Left forelimb (tissue), 1 donor: ENCODE measurements at places on chromosomes 16 and 17.

- no peak for DNase-seq
These were observed 285.2 kb downstream of the CA10 start for GRCh38 chr17:51873302-51873701.

GRCh38 chr16:49596648-49597291 lies 223.2 kb downstream of the C16orf78 start:
- peak; percentile 68 for DNase-seq

GRCh38 chr17:76946111-76946771 lies 78.0 kb downstream of the MGAT5B start:
- no peak for DNase-seq

DNA sequence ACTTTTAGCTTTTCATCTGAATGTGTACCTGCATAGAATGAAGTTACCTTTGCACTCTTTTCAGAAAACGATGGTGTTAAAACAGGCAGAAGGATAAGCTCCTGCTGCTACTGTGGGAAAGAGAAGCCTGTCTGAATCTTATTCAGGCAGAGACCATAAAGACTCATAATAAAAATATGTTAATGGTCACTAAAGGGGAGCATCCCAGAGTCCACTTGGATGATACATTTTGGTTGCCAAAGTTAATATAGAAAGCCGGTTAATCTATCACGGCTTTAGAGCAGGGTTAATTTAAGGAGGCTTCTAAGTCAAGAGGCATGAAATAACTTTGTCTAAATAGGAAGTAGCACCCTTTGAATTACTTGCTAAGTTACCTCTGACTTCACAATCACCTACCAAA lies 2.9 kb downstream of the MARCHF10 start:
- DNase-seq: no peak

DNA sequence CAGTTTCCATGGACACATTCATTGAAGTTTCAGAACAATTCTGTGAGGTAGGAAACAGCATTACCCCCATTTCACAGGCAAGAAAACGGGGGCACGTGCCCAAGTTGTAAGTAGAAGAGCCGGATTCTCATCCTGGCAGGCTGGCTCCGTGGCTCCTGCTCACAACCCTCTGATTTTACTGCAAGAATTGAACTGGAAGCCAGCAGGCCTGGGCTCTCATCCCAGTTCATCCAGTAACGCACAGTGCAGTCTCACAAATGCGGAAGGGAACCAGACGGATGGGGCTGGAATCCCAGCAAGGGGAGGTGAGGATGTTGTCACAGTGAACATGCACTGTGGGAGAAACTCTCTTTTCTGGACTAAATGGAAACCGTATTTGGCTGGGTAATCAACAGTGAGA lies 40.7 kb upstream of the DOC2B start:
- no peak for DNase-seq

DNA sequence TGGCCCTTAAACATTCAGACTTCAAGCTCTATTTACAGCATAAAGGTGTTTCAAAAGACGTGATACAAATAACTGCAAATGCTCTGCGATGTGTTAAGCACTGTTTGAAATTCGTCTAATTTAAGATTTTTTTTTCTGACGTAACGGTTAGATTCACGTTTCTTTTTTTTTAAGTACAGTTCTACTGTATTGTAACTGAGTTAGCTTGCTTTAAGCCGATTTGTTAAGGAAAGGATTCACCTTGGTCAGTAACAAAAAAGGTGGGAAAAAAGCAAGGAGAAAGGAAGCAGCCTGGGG lies 681 bp upstream of the MAPT start:
- no peak for DNase-seq

DNA sequence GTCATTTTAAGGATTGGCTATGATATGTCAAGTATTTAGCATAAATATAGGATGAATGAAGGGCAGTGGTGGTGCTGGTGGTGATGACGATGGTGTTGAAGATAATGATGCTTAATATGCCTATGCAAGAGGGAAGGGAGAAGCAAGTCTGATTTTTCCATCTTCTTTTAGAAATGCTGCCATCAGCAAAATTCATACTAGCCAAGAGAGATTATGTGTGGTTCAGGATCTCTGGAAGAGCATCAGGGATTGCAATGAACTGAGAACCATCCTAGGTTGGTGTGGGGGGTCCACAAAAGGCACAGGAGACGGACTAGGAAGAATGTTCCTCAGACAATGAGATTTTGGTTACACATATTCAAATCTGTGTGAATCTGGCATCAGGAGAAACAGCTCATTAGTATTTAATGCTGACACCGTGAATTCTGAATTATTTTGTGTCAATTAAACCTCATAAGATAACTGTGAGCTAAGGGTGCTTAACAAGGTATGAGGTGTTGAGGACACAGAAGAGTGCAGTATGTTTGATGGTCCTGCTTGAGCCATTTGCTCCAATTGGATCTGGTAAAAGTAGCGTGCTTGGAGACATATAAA lies 1120.8 kb upstream of the GOT2 start:
- no peak for DNase-seq

DNA sequence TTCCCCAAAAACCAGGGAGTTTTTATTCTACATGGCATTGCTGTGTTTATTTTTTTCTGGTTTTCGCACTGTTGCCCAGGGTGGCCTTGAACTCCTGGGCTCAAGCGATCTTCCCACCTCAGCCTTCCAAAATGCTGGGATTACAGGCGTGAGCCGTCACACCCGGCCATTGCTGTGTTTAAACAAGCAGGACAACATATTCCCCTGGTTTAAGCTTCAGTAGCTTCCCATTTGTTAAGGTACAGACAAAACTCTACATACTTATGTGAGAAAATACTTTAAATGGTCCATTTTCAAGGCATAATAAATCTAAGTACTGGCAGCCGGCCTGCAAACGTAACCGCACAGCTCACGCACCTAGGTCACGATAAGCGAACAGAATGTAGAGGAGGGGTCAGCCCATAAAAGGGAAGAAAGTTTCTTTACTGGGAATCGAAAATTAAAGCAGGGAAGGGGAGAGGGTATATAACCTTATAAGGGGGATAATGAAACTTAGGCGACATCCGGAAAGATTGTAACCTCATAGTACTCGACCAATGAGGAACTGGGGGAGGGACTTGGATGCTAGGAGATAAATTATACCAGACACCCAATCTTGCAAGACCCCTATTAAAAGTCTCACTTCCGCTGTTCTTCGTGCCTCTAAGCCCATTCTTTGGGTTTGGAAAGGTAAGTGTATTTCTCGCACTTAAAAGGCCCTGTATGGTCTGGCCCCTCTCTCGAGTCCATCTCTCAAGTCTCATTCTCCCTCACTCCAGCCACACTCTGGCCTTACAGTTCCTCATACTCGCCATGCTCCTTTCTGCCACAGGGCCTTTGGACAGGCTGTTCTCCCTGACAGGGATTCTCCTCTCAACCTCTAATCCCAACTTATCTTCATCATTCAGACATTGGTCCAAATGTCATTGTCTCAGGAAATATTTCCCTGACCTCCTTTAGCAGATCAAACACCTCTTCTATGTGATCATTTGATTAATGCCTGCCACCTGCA lies 59.2 kb downstream of the TEX14 start:
- no peak for DNase-seq

- DNase-seq: peak; percentile 77
These were observed 9.9 kb downstream of the CAPNS2 start for GRCh38 chr16:55576384-55576783.

GRCh38 chr17:11928436-11928835 lies 68.8 kb downstream of the ZNF18 start:
- no peak for DNase-seq

GRCh38 chr16:4664538-4665418 lies 28.6 kb upstream of the NUDT16L1 start:
- DNase-seq: no peak

- DNase-seq: no peak
These were observed 3.6 kb downstream of the SLC43A2 start for GRCh38 chr17:1625053-1625452.

DNA sequence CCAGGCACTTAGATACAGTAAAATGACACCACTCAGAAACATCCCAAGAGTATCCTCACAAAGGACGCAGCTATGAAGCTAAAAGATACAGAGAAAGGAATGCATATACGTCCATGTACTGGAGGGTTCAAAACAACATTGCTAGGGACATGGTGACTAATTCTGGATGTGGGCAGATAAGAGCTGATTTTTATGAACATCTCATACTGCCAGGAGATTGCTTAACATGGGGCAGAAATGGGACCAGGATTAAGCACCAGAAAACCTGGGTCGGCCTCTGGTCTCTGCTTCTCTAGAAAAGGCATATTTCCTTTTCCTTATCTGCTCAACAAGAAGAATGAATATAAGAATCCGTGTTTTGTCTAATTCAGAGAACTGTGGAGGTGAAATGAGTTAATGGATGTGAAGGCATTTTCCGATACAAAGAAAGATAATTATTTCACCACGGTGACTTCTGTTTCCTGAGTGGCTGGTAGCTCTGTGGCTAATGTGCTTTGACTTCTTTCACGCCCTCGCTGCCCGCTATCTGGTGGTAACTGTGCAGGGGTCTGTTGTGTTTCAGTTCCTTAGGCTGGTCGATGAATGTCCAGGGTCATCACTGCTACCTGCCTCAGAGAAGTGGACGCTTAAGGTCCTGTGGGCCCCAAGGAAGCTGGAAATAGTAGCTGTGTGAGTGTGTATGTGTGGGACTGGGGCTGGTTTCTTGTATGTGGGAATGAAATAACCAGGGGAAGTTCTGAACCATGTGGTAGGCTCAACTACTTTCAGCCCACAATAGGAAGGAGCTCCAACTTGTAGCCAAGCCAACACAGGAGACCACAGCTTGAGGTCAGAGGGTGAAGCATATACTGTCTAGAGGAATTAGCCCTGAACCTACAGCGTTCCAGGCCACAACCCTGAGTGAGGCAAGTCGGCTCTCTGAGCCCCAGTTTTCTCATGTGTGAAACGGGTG lies 15.8 kb upstream of the CCL5 start:
- DNase-seq: no peak

DNA sequence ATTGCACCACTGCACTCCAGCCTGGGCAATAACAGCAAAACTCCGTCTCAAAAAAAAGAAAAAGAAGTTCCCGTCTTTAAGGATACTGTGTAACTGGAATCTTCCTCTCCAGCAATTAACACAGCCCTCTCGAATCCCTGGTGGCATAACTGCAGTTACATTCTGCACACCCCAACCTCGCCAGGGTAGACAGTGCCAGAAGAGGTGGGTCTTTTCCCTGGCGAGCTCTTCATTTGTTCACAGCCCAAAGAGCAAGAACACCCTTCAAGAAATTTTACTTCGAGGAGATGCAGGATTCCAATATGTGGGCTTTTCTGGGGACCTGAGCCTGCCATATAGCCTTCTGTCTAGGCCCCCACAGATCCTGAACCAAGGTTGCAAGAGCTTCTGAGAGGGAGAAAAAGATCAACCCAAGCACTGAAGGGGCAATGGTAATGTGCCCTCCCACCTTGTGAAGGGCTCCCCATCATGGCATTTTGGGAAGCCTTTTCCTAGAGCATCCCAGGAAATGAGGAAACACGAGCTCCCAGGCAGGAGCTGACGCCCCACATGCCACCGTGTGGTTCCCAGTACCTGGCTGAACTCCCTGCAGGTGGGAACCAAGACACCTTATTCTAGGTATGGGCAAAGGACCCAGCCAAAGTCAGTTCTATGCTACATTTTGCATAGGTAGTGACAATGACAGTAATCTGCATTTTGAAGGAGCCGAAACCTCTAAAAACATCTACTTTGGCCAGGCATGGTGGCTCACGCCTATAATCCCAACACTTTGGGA lies 26.9 kb downstream of the TK2 start:
- peak; percentile 18 for DNase-seq

DNA sequence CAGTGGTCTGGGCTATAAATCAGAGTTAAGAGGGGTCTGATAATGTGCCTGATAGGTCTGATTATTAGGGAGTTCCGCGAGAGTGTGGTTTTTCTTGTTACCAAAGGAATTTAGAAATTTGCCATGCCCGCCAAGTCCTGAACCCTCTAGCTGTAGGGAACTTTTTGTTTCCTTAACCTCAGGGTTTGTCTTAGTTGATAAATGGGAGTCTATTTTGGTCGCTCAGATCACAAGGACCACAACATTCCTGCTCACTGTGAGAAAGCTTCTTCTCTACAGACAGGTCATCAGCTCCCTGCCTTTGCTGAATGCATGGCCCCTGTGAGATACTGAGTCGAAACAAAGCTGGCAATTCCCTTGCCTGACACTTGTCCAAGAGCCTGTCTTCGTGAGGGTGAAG lies 497.8 kb downstream of the HS3ST4 start:
- DNase-seq: no peak

- DNase-seq: no peak
These were observed 44.4 kb downstream of the DNAH9 start for GRCh38 chr17:11642655-11643054.

DNA sequence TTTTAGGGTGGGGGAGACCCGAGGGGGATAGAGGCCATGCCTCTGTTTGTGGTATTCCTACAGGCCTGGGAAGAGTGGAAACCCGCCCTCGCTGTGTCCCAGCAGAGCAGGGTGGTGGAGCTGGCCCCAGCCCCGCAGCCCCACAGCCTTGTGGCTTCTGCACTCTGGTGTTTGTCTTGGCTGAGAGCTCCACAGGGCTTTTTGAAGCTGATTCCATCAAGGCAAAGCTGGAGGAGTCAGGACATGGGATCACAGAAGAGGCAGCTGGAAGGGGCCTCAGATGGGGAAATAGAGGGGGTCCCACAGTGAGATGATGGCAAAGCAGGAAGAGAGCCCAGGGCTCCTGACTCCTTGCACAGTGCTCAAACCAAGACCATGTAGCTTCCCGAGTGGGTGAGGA lies 5.0 kb upstream of the WFIKKN2 start:
- no peak for DNase-seq

- DNase-seq: no peak
These were observed 7.0 kb downstream of the NOS2 start for GRCh38 chr17:27793168-27793905.

DNA sequence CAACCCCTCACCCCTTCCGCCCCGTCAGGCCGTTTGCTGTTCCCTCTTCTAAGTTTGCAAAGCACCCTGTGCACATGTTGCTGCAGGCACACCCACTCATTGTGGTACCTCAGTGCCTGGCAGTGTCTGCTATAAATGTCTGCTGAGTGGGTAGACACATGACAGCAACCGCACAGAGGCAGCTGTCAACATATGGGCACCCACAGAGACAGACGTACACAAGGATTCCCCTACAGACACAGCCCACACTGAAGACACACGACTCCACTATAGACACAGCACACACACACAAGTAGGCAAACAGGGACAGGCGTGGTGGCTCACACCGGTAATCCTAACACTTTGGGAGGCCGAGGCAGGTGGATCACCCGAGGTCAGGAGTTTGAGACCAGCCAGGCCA lies 17.8 kb upstream of the CRK start:
- DNase-seq: no peak

DNA sequence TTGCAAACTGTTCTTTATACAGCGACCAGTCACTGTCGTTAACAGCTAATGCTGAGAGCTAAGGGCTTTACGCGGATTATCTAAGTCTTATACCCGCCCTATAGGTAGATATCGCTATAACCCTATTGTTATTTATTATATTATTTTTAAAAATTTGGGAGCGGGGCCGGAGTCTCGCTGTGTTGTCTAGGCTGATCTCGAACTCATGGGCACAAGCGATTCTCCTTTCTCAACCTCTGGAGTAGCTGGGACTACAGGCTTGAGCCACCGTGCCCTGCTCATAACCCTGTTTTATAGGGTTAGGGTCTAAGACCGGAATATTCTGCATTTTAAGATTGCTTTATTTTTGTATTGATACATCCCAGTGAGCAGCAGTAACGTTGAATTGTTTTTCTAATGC lies 24.7 kb downstream of the DEF8 start:
- DNase-seq: no peak
